Temporal lobe (tissue), 4 donors: ENCODE measurements at places on chromosomes 11 and 22. TPM values are rescaled to one million over a fixed set of nuclear protein-coding genes. Genes with fewer than 3 reads are reported as not detected.

Gene NCF4
- 0.74 TPM for total RNA-seq

Gene PGM2L1
- 193 TPM for total RNA-seq

Gene C22orf23
- total RNA-seq = 0.25 TPM

Gene KCNQ1
- 0.49 TPM for total RNA-seq

Gene NAV2
- total RNA-seq = 22.9 TPM

Gene OR52N4
- total RNA-seq = 0.25 TPM

Gene LDHAL6A
- total RNA-seq = 0.25 TPM

Gene ENTHD1
- total RNA-seq = not detected
